ENCODE measurements at places on chromosomes 13 and 19.

GRCh38 chr19:54248016-54248601 lies 5.5 kb upstream of the LILRA6 start:
- no peak for DNase-seq

GRCh38 chr13:113742000-113742441 lies 17.0 kb upstream of the TMEM255B start:
- no peak for DNase-seq

- DNase-seq, result no peak
Measured at GRCh38 chr13:55566334-55566733, 1574.4 kb upstream of the PRR20A start.

DNA sequence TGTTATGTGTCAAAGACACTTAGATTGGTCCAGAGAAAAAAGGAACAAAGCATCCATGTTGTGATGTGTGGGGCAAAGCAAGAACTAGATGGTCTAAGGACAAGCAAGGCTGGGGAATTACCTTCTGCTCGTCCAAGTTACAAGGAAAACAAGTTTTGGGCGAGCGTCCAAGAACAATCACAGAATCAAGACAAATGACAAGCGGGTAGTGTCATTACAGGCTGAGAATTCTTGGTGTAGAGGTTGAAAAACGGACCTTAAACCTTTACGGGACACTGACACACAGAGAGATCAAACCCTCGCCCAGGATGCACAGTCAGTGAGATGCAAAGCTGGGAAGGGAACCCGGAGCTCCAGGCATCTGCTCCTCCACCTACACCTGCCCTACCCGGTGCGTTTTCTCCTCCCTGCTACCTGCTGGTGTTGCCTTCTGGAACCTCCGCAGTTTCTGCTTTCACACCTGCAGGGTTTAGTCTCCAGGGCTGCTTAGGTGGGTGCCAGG lies 515 bp upstream of the ZNF324B start:
- DNase-seq, result no peak

- no peak for DNase-seq
Measured at GRCh38 chr19:39083983-39084731, at the start of gene ACP7. Gene ACP7 (plus strand): TSS chr19:39084368. CDS start chr19:39085270, 902 bp downstream.

- DNase-seq, result no peak
Measured at GRCh38 chr19:50266896-50267295, 62.3 kb downstream of the KCNC3 start.

- DNase-seq, result no peak
Measured at GRCh38 chr19:3368441-3368795, 2.0 kb downstream of the NFIC start.

DNA sequence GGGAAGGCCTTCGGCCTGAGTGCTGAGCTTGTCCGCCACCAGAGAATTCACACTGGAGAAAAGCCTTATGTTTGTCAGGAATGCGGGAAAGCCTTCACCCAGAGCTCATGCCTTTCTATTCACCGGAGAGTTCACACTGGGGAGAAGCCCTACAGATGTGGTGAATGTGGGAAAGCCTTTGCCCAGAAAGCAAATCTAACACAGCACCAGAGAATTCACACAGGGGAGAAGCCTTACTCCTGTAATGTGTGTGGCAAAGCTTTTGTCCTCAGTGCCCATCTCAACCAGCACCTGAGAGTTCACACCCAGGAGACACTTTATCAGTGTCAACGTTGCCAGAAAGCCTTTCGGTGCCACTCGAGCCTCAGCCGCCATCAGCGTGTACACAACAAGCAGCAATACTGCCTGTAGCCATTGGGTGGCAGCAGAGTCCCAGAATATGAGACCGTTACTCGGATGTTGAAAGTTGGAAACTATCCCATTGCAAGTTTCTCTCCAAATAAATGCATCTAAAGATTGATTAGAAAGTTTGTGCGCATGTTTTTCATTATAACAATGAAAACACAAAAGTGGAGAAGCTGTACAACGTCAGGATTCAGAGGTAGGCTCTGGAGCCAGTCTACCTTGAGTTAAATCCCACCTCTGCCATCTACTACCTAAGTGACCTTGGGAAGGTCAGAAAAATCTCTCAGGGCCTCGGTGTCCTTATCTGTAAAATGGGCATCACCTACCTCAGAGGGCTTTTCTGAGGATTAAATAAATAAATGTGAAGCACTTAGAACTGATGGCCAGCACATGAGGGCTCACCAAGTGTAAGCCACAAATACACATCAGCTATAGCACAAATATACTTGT lies 21.1 kb downstream of the ZNF473 start:
- DNase-seq, result no peak
